ENCODE measurements at places on chromosomes 3 and 15.

GRCh38 chr3:42164656-42165055 is 73.5 kb downstream of the TRAK1 start:
- no peak for DNase-seq

DNA sequence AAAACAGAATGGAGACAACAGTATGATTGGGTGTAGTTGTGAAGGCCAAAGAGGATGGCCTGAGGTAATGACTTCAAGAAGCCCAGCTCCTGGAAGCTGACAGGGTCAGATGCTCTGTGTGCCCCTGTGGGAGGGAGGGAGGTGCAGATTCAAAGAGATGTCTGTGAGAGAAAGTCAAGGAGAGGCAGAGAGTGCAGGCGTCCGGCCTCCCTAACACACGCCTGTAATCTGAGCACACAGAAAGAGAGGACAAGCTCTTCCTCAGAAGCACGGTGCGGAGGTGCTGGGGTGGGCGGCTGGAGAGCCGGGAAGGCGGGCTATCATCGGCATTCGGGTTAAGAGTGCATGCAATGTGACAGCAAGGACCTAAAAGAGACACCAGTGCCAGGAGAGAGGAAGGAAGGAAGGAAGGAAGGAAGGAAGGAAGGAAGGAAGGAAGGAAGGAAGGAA is 238.2 kb upstream of the HES1 start:
- DNase-seq, result no peak

- DNase-seq, result no peak
Measured at GRCh38 chr3:82145742-82146141, 384.3 kb upstream of the GBE1 start.

DNA sequence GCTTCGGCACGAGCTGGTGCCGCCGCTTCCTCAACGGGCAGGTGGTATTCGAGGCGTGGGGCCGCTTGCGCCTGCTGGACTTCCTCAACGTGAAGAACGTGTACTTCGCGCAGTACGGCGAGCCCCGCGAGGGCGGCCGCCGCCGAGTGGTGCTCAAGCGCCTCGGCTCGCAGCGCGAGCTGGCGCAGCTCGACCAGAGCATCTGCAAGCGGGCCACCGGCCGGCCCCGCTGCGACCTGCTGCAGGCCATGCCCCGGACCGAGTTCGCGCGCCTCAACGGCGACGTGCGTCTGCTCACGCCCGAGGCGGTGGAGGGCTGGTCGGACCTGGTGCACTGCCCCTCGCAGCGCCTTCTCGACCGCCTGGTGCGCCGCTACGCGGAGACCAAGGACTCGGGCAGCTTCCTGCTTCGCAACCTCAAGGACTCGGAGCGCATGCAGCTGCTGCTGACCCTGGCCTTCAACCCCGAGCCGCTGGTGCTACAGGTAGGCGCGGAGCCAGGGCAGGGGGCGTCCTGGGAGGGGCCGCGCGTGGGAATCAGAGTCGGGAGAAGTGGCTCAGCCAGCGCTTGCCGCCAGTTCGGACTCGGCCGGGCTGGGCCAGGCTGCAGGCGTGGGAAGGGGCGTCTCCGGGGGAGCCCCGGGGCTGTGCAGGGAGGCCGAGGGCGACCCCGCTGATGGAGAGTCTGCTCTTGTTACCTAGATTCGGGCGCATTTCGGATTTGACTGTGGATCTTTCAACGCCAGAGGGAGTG is 1.1 kb downstream of the DIPK2A start:
- no peak for DNase-seq

GRCh38 chr15:83458381-83458780 is 11.2 kb downstream of the SH3GL3 start:
- no peak for DNase-seq

DNA sequence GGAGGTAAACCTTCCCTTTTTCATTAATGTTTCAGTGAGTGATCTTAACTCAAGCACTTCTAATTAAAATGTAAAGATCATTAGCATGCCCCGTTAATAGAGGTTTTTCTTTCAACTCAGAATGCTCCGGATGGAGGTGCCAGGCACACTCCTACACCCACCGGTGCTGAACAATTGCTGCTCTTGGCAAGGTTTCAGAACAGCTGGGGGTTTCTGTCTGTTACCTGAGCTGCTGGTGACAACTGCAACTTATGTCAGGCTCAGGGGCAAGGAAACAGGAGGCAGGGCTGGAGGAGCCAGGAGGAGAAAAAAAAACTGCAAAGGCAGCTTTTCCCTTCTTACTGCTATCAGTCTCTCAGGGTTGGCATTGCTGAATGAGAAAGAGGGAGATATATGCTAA is 250.1 kb downstream of the DIPK2A start:
- DNase-seq, result no peak

- no peak for DNase-seq
Measured at GRCh38 chr15:55742498-55742926, 440 bp downstream of the PRTG start.

DNA sequence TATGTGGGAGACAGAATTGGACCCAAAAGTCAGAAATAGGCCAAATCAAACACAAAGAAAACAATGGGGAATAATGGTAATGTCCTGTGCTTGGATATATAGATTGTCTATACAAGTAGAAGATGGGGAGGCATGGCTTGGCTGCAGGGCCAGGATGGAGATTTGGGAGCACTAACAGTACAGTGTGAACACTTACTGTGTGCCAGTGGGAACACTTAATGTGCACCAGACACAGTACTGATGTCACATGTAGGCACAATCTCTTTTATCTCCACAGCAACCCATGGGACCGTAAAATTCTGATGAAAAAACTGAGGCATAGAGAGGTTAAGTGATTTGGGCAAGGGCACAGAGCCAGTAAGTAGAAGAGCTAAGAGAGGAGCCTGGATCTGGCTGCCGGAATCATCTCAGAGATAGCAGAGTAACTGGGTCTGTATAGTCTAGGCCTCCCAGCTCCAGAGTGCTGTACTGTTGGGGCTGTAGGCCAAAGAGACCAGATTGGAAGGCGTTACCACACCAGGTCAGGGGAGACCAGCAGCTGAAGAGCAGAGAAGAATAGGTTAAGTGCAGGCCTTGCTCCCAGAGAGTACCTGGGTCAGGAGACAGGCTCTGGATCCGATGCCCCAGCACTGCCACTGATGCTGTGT is 63.3 kb downstream of the RLBP1 start:
- no peak for DNase-seq

DNA sequence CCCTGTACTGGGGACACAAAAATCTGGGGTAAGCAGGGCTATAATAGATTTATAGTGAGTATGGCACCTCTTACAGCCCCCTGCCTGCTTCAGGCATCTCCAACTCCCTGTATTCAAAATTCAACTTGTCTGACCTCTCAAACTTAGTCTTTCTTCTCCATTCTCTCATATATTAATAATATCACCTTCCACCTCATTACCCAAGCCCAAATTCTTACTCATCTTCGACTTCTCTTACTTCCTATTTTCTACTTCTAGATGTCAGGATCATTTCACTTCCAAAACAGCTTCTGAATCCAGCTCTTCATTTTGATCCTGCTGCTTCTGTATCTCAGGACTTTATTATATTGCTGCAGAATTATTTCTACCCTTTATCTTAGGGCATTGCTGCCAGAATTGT is 290.7 kb downstream of the CHST2 start:
- DNase-seq, result no peak

DNA sequence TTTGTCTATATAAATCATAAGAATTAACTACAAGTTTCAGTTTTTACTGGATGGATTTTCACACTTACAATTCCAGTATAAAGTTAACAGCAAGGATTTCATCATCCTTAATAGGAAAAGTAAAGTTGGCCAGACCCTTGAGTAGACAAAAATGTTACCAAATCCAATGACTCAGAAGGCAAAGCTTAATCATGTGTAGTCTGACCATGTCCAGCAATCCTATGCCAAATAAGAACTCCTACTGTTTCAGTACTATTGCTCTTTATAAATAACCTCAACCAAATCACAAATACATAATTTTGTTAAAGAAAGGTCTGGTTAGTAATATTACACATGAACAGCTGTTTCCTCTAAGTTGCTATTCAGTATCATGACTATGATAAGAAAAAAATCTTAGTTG is 35.0 kb downstream of the PLOD2 start:
- peak; percentile 82 for DNase-seq

DNA sequence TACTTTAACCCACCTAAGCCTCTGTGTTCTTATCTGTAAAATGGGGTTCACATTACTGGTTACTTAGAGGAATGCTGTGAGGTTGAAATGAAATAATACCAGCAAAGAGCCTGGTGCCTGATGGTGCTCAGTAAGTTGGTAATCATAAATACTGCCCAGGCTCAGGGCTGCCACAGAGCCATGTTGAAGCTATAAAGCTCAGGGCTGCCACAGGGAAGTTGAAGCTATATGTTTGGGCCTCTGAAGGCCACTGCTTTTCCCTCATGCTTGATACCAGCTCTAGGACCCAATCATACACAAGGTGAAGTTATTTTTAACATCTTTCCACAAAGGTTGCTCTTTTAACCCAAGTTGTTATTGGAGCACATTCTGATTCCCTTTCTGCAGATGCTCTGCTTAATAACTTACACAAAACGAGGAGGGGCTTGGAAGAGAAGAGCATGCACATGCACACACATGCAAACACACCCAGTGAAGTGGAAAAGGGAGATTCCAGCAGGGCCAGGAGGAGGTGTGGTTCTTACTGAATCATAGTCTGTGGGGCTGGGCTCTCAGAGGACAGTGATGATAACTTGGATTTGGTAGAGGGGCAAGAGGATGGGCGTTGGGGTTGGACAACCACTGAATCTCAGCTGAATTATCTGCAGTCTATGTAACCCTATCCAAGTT is 17.4 kb downstream of the PARP14 start:
- DNase-seq, result peak; percentile 50

- no peak for DNase-seq
Measured at GRCh38 chr15:74158855-74159650, 14.5 kb upstream of the ISLR start.

DNA sequence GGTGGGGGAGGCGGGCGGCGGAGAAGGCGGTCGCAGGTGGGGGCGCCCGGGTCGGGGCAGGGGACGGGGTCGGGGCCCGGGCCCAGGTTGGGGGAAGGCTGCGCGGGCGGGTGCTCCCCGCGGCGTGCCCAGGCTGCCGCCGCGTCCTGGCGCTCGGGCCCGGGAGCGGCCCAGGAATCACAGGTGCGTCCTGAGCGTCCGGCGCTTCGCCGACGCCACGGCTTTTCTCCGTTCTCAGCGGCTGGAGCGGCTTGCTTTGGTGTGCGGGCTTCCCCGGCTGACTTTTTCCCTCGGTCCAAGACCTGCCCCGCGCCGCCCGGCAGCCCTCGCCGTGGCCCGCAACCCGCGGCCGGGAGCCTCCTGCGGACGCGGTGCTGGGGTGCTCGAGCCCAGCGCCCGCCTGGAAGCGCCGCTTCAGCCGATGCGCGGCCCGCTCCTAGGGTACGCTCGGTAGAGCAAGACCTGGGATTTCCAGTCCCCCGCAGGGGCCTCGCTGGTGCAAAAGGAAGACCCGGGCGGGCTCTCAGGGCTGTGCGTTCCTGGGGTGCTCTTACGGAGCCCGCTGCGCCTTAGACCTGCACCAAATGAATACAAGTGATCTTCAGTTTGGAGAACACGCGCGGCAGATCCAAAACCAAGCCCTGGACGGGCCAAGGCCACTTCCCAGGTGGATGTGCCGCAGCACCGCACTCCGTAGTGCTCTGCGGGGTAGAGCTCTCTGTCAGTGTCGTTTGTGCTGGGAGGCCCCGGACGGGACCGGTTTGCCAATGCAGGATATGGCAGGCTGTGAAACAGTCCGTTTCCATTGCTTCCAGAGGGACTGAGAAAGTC is 639 bp downstream of the NIPA1 start:
- DNase-seq, result no peak

GRCh38 chr3:53202331-53203015 is 41.5 kb downstream of the PRKCD start:
- DNase-seq, result no peak

- DNase-seq, result no peak
Measured at GRCh38 chr3:16828815-16829214, 55.9 kb upstream of the PLCL2 start.

DNA sequence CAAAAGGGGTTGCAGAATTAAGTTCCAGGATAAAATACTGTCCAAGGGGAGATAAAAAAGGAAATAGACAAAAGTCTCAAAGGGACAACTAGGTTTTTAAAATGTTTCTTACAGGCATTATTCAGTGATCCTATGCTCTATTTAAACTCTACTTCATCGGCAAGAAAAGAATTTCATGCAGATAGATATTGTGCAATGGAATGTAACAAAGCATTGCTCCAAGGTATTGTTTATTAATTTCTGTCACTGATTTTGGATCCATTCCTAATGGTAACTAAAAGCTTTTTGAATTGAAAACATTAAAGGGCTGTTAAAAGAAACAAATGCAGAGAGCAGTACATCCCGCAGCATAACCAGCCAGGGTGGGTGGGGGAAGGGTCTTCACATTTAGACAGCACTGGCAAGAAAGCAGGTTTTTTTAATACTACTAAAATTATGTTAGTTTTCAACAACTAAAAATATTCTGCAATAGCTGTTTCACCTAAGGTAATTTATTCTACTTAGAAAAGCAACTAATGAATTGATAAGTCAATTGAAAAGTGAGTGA is 82.9 kb downstream of the THBS1 start:
- DNase-seq, result no peak

DNA sequence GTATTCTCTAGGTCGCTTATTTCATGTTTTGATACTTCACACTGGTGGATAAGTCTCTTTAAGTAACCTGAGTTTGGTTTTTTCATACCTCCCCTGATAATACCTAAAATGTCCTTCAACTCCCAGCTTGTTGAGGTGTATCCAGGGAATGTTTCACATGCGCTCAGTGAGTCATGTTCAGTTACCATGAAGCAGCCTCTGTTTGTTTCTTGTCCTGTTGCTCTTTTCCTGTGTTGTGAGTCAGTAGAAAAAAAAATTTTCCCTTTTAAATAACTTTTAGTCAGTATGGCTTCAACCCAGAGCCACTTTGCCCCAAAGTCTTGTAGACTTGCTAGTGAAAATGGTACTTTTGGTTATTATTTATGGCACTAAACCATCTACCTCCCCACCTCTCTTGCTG is 278.4 kb upstream of the ZPLD1 start:
- DNase-seq, result peak; percentile 99

DNA sequence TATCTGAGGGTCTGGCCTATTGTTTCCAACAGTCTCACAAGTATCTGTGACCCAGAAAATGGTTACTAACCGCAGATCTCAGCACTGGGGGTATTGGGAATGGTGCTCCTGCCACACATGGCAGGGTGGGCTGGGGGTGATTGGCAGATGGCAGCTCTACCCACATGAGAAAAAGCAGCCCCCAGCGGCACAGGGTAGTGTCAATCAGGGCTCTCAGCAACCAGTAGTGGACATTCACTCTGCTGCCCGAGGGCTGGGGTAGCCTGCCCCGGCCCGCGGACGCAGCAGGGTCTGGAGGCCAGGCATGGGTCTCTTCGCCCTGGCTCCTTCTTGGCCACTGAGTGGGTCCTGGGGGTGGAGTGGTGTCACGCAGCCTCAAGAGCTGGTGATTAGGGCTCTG is 8.6 kb downstream of the DNAH1 start:
- DNase-seq, result no peak

- no peak for DNase-seq
Measured at GRCh38 chr3:7447197-7447769, 586.4 kb downstream of the GRM7 start.
